ENCODE measurements at places on chromosomes 2 and 18. TPM values are rescaled to one million over a fixed set of nuclear protein-coding genes. Genes with fewer than 3 reads are reported as not detected.

The ABCG8 gene
- total RNA-seq: 0.08 TPM

The ZFP36L2 gene
- 350 TPM for total RNA-seq

- peak; percentile 86 for DNase-seq
Observed at GRCh38 chr2:17540093-17540812, at the start of gene VSNL1. TSS of gene VSNL1 (plus strand) at chr2:17540696. CDS start at chr2:17592075, 51,379 bp downstream.

GRCh38 chr18:9961041-9961440 lies 47.2 kb downstream of the VAPA start:
- no peak for DNase-seq

- DNase-seq: no peak
Observed at GRCh38 chr2:207720517-207721187, 9.2 kb downstream of the CCNYL1 start.

- no peak for DNase-seq
Observed at GRCh38 chr2:74162951-74163350, 15.2 kb upstream of the BOLA3 start.

- no peak for DNase-seq
Observed at GRCh38 chr2:210227290-210228088, 2.2 kb upstream of the ACADL start.

DNA sequence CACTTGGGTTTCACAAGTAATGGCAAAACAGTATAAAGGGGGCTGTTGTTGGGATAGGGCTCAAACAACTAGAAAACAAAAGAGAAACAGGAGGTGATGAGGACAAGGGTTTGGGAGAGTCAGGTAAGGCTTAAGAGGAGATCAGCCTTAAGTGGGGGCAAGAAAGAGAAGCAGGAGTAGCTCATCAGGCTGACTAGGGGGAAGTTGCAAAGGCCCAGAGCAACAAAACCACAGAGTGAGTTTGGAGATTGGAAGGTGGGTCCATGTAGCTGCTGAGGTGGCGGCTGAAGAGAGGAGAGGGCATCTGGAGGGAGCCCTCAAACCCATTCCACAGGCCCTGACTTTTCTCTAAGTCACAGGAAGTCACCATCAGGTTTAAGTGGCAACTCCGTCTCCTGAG lies 126.0 kb downstream of the MREG start:
- DNase-seq: no peak

- no peak for DNase-seq
Observed at GRCh38 chr2:219059725-219060682, 717 bp downstream of the IHH start.

All from ovary (tissue), 10 donors.